NCI-H82 (cell line): ENCODE measurements at places on chromosomes 16 and 17.

DNA sequence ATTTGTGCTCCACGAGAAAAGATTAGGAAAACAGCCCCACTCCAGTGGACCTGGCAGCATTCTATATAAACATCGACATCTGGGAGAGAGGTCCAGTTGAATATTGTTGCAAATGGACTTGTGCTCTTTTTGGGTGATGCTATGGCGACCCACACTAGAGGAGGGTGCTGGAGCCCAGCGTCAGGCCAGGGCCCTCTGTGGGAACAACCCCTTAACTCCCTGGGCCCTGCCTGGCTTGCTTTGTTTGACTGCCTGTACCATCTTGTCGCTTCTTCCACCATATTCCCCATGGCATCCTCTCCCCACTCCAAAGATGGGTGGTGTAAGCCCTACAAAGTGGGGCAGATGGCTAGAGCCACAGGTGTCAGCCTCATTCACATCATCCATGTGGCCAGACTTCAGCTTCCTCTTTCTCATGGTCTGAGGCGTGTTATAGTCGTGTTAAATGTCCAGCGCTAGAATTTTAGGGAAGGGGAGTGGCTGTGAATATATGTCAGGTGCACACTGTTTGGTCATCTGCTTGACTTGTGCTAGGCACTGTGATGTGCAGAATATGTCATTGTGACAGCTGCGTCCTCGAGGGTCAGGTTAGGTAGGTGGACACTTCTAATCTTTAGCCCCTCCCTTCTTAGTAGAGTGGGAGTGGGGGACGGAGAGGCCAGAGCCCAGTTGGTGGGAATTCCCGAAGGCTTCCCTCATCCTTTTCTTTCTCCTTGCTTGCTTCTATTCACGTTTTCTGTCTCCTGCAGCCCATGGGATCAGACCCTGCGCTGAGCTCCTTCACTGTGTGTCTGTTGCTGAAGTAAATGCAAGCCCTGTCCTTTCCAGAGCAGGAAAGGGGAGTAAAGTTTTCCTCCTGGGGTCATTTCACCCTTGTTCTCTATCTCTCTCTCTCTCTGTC, 49.8 kb downstream of the MPRIP start:
- no peak for DNase-seq

- peak; percentile 58 for DNase-seq
These were observed 3.2 kb upstream of the ARL6IP1 start for GRCh38 chr16:18804540-18804939.

DNA sequence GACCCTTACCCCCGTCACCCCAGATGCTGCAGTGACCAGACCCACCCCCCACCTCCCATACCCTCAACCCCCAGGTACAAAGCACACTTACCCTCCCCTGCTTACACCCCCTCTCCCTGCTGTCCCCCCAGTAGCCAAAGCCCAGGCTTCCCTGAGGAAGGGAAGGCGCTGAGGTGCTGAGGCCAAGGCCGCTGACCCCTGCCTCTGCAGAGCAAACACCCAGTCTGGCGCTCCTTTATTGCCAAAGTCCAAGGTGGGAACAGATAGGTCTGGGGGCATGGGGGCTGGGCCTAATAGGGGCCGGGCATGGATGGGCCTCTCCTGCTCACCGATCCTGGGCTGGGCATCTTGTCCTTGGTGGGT, 683 bp downstream of the LCAT start:
- DNase-seq: no peak

DNA sequence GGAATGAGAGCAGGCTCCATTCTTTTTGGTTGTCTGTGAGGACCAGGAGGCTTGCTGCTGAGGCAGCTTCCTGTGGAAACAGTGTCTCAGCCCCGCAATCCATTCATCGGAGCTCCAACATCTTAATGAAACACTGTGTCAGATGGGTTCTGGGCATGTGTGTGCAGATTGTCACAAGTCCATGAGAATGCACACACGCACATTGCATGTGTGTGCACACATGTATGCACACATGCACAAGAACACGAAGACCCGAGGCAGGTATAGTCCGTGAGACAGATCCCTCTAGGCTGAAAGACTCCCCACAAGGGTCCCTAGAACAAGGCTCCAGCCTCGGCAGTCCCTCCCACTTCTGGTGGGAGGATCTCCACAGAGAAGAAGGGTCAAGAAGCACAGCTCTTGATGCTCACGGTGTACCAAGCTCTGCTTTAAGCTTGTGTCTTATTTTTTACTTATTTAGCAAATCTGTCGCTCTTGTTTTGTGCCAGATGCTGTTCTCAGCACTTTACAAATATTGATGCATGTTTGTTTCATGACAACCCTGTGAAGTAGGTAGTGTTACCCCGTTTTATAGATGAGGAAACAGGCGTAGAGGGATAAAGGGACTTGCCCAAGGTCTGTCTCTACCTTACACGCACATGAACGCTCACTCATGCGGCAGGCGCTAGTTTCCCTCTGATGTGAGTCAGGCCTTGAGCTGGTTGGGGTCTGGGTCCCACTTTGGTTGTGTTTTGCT, 213.1 kb downstream of the SEC14L1 start:
- DNase-seq: no peak

- peak; percentile 77 for DNase-seq
These were observed 3.0 kb upstream of the CHD3 start for GRCh38 chr17:7885367-7886226.

DNA sequence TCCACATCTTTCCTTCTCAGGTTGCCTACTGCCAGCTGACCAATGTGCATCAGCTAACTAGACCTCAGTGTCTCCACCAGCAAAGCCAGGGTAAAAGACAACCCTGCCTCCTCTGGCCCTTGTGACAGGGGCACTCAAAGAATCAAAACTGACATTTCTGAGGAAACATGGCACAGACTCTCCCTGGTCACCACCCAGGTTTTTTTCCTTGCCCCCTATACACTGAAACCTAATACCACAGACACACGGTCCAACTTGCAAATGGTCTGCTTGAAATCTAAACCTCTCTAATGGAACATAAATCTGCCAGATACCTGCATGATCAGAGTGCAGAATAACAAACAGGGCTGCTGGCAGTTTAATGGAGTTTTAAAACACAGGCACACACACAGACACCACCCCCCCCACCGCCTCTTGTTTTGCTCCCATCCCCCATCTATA, 19.5 kb upstream of the CORO6 start:
- peak; percentile 61 for DNase-seq

DNA sequence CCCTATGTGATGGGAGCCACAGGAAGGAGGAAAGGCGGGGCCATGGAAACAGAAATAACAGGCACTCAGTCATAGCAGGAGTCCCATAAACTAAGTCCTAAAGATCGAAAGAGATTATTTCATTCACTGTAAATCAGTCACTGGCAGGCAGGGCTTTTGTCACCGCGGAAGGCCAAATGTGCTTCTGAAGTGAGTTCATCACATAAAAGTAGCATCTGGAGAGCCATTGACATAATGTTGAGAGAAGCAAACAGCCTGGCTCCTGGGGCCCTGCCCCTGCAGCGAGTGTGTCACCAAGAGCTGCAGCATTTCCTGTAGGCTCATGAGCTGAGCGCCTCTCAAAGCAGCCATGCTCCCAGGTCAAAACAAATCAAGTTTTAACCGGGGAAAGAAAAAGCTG, 476.2 kb downstream of the HAPSTR1 start:
- peak; percentile 12 for DNase-seq

- DNase-seq: no peak
These were observed 16.5 kb upstream of the NUDT16L1 start for GRCh38 chr16:4676831-4677230.

DNA sequence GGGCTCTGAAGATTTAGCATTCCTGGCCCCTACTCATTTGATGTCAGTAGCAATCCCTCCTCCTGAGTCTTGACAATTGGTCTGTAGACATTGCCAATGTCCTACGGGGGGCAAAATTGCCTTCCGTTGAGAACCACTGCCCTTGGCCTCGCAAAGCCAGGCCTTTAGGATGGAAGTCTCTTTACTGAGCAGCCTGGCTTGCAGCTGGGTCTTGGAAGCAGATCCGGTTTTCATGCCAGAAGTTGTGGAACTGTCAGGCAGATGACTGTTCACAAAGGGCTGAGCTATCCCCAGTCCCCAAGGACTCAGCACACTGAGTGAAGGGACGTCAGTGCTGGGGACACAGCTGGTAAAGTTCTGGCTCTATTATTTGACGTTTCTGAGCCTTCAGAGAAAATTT, 83.2 kb downstream of the WSCD1 start:
- no peak for DNase-seq

GRCh38 chr17:81066771-81067315, 31.9 kb downstream of the BAIAP2 start:
- peak; percentile 91 for DNase-seq

- peak; percentile 63 for DNase-seq
These were observed 21.1 kb upstream of the TFAP4 start for GRCh38 chr16:4293822-4294457.

GRCh38 chr17:8125947-8126490, 2.1 kb upstream of the HES7 start:
- peak; percentile 89 for DNase-seq

- peak; percentile 82 for DNase-seq
These were observed 14.0 kb downstream of the TMEM92 start for GRCh38 chr17:50288306-50288705.

GRCh38 chr17:7281074-7281952, at the start of gene SLC2A4:
SLC2A4 (plus strand) TSS chr17:7281718; CDS start chr17:7281935, 217 bp downstream.
- DNase-seq: peak; percentile 100

DNA sequence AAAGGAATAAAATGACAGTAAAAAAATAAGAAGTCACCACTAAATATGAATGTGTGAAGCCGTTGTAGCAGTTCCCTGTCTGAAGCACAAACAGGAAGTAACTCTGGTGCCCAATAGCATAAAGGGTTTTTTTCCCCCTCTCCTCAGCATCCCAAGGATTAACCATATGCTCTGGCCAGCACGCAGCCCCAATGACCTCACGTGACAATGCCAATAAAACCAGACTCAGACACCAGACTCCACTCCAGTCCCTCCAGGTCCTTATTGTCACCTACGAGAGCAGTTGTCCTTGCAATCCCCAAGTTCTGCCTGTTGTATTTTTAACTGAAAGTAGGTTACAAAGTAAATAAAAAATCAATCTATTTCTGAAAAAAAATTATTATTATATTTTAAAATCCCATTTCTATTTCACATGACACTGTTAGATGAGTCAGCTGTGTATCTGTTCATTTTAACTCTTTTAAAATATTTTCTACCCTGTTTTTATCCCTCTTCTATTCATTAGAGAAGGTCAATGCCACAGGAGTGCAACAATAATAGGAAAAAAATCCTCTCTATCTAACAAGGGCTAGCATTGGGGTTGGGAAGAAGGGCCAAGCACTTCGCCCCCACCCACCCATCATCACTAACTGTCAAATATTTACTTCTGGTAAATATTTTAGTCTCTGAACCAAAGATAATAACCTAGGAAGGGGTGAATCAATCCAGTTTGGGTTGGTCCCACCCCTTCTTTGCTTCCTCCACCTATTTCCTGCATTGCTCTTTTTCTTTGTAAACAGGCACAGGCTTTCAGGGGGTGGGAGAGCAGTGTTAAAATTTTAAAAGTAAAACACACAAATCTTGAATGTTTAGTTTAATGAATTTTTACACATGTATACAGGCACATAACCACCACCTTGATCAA, 6.6 kb downstream of the PRAC1 start:
- peak; percentile 72 for DNase-seq

DNA sequence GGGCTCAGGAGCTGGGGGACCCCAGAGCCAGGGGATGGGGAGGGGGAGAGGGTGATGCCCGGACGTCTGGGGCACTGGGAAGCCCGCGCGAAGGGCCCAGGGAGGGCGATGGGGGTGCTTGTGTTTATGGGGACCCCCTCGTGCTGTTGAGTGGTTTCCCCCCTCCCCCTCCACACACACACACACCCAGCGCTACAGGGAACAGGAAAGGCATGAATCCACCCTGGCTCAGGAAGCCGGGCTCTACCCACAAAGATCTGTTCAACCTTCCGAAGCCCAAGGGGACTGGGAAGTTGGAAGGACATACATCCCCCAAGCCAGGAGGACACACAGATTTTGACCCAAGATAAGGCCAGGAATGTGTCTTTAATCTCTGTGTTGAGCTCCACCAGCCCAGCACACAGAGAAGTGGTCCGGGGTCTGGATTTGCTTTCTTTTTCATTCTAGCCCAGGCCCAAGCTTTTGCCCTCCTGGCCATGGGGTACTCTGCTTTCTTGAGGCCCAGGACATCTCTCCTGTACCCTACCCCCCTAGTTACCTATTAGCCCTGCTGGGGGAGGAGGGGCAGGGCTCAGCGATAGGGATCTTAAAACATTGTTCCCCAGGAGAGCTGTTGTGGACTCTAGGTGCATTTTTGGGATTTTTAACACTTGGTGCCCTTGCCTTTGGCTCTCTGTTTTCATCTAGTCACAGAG, 1.2 kb downstream of the UBALD2 start:
- DNase-seq: peak; percentile 48

DNA sequence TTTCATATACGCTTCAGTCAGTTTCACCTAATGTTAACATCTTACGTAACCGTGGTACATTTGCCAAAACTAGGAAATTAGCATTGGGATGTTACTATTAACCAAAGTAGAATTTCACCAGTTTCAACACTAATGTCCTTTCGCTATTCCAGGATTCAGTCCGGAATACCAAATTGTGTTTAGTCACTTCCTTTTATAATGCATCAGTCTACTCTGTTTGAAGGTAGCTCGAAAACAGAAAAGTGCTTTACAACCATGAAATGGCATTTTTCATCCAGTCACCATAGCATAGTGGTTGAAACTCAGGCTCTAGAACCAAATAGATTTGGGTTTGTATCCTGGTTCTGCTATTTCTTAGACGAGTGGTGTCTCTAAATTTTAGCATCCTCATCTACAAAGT, 29.4 kb downstream of the AP2B1 start:
- DNase-seq: no peak

DNA sequence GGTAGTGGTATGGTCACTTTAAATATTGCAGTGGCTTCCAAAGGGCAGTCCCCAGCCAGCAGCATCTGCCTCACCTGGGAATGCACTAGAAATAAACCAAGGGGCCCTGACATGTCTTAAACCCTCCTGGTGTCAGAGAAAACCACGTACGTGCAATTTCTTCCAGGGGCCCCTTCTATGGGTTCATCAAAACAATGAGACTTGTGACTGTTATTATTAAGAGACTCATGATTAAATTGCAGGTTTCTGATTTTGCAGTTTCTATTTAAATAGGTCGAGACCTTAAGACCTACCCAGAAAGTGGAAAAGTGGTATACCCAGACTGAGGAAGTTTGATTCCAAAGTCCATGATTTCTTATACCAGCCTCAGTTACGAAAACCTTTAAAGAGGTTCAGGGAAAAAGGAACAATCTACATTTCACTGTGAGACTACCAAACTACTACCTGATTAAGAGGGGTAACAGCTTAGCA, 746 bp upstream of the POLG2 start:
- no peak for DNase-seq

GRCh38 chr17:32882734-32883133, 5.8 kb upstream of the MYO1D start:
- DNase-seq: no peak

DNA sequence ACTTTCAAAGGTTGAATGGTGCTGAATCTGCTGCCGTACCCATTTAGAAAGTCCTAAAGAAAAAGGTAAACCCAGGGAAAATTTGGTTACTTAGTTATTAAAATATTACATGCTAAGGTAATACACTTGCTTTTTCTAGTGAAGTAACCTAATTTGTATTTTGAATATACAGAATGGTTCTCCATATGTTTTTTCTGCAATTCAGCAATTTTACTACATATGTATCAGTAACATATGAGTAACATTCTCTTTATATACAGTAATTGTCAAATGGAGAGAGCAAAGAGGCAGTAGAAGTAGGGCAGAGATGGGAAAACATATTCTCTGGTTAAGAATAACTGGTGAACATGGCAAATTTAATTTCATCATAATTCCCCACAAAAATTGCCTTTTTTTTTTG, 95.1 kb upstream of the NACA2 start:
- no peak for DNase-seq

- no peak for DNase-seq
These were observed 18.6 kb downstream of the CIBAR2 start for GRCh38 chr16:85093705-85094104.
